Endothelial cell of umbilical vein (primary cell): ENCODE measurements at places on chromosomes 5 and 9. TPM values are rescaled to one million over a fixed set of nuclear protein-coding genes. Genes with fewer than 3 reads are reported as not detected.

The SPINK7 gene
- total RNA-seq = not detected in 2 replicates

GRCh38 chr5:178602752-178603151 is 12.6 kb upstream of the COL23A1 start:
- H3K4me3 ChIP-seq = no peak overlapping the region
- no peaks in the 10 kb centered on the region for H3K27me3 ChIP-seq
- DNase-seq = no peak

The PCDHB6 gene
- not detected in 2 replicates for total RNA-seq

DNA sequence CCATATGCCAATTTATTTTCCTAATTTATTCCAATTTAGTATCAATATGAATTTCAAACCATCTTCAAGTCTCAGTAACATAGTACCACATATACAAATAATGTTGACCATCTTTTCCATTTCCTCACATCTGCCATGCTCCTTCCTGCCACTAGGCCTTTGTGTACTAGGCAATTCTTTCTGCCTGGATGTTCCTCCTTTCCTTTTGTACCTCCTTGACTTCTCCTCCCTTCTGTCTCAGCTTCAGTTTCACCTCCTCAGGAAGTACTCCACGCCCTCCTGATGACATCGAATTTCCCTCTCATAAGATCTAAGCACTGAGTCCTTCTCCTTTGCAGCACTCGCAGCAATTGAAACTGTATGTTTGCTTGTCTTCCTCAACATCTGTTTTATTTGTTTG is 53.9 kb downstream of the MEF2C start:
- H3K4me1 ChIP-seq = peaks cover 83% of the 10 kb centered on the region
- peak; percentile 63 for DNase-seq

The IQGAP2 gene
- 4.7 and 5.7 TPM in 2 replicates for total RNA-seq

- no peak overlapping the region for H3K4me3 ChIP-seq
- H3K27ac ChIP-seq = no peak overlapping the region
- H3K4me1 ChIP-seq = no peaks in the 10 kb centered on the region
- H3K36me3 ChIP-seq = no peaks in the 10 kb centered on the region
- no peaks in the 10 kb centered on the region for H3K27me3 ChIP-seq
- DNase-seq = no peak
These were observed 193.5 kb downstream of the GNA14 start for GRCh38 chr9:77454663-77455062.

The RFX3 gene
- total RNA-seq = 10.5 and 13.7 TPM in 2 replicates

- H3K4me1 ChIP-seq = no peaks in the 10 kb centered on the region
- peaks cover 4% of the 10 kb centered on the region for H3K27me3 ChIP-seq
- DNase-seq = no peak
- H3K36me3 ChIP-seq = no peaks in the 10 kb centered on the region
- H3K4me3 ChIP-seq = no peak overlapping the region
These were observed 76.1 kb downstream of the C9orf50 start for GRCh38 chr9:129544761-129545160.

DNA sequence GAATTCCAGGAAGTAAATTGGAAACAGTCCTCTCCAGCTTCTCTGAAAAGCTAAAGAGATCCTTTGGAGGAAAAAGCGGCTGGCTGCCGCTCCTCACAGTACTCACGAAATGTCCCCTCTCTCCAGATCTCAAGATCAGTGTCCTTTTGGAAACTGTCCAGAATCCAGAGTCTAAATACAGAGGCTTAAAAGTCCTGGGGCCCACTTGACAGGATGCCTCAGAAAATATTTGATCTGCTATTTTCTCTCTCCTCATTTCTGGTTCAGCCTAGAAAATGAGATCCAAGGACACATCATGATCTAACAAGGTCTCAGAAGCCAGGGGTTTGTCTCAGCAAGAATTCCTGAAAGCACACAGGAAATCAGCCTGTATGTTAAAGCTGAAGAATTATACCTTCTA is 7.2 kb downstream of the C1QTNF2 start:
- H3K27me3 ChIP-seq = peaks cover 8% of the 10 kb centered on the region
- no peak overlapping the region for H3K4me3 ChIP-seq
- no peak overlapping the region for H3K27ac ChIP-seq

The KIF12 gene
- 0.51 and 0.97 TPM in 2 replicates for total RNA-seq

DNA sequence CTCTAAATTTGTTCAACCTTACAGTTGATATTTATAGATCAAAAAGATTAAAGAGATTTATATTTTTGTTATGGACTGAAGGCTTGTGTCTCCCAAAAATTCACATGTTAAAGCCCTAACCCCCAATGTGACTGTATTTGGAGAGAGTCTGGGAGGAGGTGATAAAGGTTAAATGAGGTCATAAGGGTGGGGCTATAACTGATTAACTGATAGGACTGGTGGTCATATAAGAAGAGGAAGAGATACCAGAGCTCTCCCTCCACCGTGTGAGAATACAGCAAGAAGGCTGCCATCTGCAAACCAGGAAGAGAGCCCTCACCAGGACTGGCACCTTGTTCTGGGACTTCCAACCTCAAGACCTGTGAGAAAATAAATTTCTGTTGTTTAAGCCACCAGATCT is 264.3 kb downstream of the ENC1 start:
- H3K36me3 ChIP-seq = no peaks in the 10 kb centered on the region
- H3K4me1 ChIP-seq = no peaks in the 10 kb centered on the region
- H3K27ac ChIP-seq = no peak overlapping the region
- H3K27me3 ChIP-seq = no peaks in the 10 kb centered on the region

The OR2V2 gene
- total RNA-seq = not detected in 2 replicates

The RXRA gene
- total RNA-seq = 37.4 and 38.9 TPM in 2 replicates

DNA sequence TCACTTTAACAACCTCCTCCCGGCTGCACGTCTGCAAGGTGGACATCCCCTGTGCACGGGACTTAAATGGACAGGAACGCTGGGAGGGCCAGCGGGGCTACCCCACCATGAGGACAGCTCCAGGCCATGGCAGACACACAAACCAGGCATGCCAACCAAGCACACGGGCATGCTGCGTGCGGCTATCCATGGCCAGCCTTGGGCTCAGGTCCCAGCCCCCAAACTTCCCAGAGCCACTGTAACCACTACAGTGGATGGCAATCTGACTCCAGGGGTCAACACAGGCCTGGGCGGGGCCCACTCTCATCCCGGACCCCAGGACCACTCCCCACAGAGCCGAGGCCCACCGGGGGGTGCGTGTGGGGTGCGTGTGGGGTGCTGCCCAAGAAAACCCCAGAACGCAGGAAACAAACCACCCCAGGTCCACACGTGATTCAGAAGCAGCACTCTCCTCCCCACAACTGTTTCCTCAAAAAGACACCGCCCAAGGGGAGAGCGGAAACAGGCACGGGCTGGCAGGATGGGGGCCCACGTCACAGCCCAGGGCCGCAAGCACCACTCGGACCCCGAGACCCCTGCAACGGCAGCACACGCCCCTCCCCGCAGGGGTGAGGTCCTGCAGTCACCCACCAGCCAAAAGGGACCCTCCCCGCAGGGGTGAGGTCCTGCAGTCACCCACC is 7.4 kb downstream of the SLC12A7 start:
- no peak overlapping the region for H3K4me3 ChIP-seq
- H3K36me3 ChIP-seq = no peaks in the 10 kb centered on the region
- no peak overlapping the region for H3K27ac ChIP-seq
- peaks cover 5% of the 10 kb centered on the region for H3K4me1 ChIP-seq

GRCh38 chr9:109742776-109743348 is 37.1 kb upstream of the PALM2AKAP2 start:
- H3K27me3 ChIP-seq = no peaks in the 10 kb centered on the region
- H3K4me1 ChIP-seq = no peaks in the 10 kb centered on the region

DNA sequence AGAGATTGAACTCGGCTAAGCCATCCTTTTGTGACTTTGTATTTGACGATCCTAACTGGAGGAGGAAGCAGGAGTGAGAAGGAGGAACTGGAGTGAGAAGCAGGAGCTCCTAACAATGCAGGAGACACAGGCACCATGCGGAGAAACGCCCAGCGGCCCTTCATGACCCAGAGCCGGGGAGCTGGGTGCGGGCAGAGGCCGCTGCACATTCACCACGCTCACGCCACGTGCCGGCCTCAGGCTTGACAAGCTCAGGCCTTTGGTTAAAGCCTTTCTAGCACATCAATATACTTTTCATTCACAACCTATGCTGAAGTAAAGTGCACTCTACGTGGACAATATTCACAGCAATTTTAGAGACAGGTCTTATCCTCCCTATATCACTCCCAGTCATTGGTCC is 124.8 kb upstream of the FAM120A start:
- no peaks in the 10 kb centered on the region for H3K36me3 ChIP-seq
- H3K4me3 ChIP-seq = no peak overlapping the region
- H3K27me3 ChIP-seq = no peaks in the 10 kb centered on the region
- no peak overlapping the region for H3K27ac ChIP-seq
- no peaks in the 10 kb centered on the region for H3K4me1 ChIP-seq

The MTMR12 gene
- total RNA-seq = 35.4 and 38.6 TPM in 2 replicates

The SERF1A gene
- total RNA-seq = 5.1 and 6.7 TPM in 2 replicates

GRCh38 chr9:113137196-113138168 is 13.3 kb upstream of the SLC31A2 start:
- DNase-seq = no peak
- H3K4me1 ChIP-seq = no peaks in the 10 kb centered on the region
- H3K4me3 ChIP-seq = no peak overlapping the region
- H3K27me3 ChIP-seq = peaks cover 7% of the 10 kb centered on the region
- H3K36me3 ChIP-seq = no peaks in the 10 kb centered on the region
- H3K27ac ChIP-seq = no peak overlapping the region

DNA sequence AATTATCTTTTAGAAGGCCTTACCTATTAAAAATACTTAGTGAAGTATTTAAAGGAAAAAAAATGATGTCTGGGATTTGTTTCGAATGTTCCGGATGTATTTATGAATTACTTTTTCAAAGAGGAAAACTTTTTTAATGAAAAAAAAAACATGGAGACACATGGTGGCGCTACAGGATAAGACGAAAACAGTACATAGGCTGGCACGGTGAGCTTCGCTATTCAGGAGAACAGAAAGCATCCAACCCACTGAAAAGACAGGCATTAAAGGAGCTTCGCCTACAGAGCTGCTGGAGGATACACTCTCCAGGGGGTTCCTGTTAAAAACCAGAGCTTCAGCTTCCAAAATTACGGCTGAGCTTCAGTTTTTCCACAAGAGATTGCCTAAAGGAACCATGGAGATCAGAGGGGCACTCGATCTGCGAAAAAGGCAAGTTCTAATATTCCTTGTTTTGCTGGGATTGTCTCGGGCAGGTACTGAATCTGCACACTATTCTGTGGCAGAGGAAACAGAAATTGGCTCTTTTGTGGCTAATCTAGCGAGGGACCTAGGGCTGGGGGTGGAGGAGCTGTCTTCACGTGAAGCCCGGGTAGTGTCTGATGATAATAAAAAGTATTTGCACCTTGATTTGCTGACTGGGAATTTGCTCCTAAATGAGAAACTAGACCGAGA is at the start of gene PCDHB14:
Gene PCDHB14 (plus strand): TSS at position 232 of the 672 bp plus-strand sequence. CDS start 163 bp downstream, at position 395.
- H3K27ac ChIP-seq = no peak within 1 kb of the TSS
- H3K36me3 ChIP-seq = no peaks in the 10 kb centered on the region
- peak within 1 kb of the TSS; percentile 32 for H3K4me3 ChIP-seq
- peak; percentile 31 for DNase-seq
- no peaks in the 10 kb centered on the region for H3K4me1 ChIP-seq

DNA sequence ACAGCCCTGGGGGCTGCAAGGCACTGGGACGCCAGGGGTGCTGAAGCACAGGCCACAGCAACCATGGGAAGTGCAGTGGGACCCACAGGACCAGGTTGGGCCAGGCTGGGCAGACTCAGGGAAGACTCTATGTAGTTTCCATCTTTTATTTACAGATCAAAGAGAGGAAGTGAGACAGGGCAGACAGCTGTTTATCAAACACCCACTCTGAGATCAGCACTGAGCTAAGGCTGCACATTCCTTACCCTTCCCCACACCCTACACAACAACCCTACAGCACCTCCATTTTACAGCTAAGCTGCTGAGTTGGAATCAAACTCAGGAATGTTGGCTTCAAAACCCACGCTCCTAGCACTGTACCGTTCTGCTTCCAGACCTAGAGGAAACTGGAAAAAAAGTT is 19.8 kb downstream of the BARHL1 start:
- H3K4me1 ChIP-seq = no peaks in the 10 kb centered on the region
- DNase-seq = no peak
- no peak overlapping the region for H3K4me3 ChIP-seq
- H3K27ac ChIP-seq = no peak overlapping the region

DNA sequence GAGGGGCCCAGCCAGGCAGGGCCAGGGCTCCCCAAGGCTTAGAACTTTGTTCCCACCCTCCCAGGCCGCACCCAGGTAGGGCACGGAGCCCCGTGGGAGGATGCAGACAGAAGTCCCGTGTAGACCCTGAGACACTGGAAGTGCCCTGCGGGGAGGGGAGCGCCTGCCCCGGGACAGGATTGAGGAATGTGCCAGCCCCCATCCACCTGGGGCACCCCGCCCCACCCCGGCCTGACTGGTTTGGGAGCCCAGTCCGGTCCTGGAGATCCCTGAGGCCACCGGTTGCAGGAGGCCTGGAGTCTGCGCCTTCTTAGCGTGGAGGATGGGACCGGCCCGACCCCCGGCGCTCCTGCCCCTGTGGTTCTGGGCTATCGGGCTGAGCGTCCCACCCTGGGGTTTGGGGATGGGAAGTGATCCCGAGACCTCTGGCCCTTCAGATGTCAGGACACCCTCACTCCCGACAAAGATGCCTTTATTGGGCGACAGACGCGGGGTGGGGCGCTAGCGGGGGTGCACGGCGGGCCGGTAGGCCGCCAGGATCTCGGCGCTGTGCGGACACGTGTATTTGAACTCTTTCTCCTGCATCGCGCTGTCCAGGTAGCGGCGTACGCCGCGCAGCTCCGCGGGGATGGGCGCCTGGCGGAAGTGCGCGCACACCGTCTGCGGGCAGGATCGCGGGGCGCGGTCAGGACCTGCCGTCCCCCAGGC is 2.0 kb downstream of the CLIC3 start:
- H3K27me3 ChIP-seq = no peaks in the 10 kb centered on the region
- H3K4me1 ChIP-seq = peaks cover 32% of the 10 kb centered on the region
- DNase-seq = no peak
- no peak overlapping the region for H3K4me3 ChIP-seq

GRCh38 chr9:134169724-134170401 is 5.5 kb upstream of the RNU6ATAC start:
- no peak overlapping the region for H3K27ac ChIP-seq
- DNase-seq = no peak
- H3K4me1 ChIP-seq = no peaks in the 10 kb centered on the region
- no peak overlapping the region for H3K4me3 ChIP-seq

DNA sequence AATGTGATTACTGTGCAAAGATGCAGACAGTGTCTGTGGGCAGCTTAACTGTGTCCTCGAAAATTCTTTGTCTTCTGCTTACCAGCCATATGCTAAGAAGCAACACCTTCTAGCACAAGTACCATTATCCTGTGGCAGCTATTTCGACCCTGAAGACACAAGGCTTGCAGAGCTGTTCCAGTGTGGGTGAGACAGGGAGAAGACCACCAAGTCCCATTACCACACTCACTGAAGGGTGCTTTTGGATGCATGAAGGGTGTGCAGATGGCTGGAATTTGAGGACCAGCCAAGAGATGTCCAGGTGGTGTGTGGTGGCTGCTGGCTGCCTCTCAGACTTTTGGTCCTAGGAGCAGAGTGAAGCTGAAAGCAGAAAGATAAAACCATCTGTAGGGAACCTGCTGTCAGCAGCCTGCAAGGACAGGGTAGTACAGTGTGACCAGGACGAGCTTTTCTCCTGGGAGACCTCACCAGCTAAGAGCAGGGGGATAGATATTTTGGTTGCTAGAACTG is 161.8 kb downstream of the ICE1 start:
- DNase-seq = no peak
- no peak overlapping the region for H3K4me3 ChIP-seq
- H3K27me3 ChIP-seq = no peaks in the 10 kb centered on the region
- H3K4me1 ChIP-seq = no peaks in the 10 kb centered on the region
